ENCODE measurements at places on chromosomes 12 and 14. TPM values are rescaled to one million over a fixed set of nuclear protein-coding genes. Genes with fewer than 3 reads are reported as not detected.

- no peak for DNase-seq
Measured at GRCh38 chr14:74476607-74477006, 16.5 kb downstream of the NPC2 start.

The DHRS2 gene
- not detected for total RNA-seq

The PLCZ1 gene
- 0.67 TPM for total RNA-seq

DNA sequence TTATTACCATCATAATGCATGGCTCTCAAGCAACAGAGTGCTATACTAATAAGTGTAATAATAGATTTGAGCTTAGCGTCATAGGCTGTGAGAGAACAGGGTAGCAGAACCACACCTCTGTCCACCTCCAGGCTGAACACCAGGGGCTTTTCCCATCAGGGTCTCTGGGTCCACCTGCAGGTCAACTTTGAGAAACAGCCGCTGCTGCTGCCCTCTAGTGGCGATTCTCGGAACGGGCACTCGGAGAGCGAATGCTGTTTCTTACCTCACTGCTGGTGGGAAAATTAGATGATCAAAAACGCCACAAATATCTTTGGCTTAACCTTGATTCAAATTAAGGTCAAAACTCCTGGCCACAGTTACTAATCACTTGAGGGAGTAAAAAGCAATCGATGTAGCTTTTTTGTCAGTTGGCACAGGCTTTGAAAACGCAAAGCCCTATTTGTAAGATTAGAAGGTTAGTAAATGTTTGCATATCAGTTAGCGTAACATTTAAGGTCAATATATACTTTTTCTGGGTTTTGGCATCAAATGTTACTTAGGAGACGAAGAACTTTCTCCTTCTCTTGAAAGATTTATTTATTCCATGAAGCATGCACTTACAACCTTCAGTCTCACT, 127.9 kb upstream of the TMEM132D start:
- no peak for DNase-seq

The CEBPE gene
- not detected for total RNA-seq

- peak; percentile 63 for DNase-seq
Measured at GRCh38 chr14:99579120-99579836, 24.7 kb downstream of the CCDC85C start.

DNA sequence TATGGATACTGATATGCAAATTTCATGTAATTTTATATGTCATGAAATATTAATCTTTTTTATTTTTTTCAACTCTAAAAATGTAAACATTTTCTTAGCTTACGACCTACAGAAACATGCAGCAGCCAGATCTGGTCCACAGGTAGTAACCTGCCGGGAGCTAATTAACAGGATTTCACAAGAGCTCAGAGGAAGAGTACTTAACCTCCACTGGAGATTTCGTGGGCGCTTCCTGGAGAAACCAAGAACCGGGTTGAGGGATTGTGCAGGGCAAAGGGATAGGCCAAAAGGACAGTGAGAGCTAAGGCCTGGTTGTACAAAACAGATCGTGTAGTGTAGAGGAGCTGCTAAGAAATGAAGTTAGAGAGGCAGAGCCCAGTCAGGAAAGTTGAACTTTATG, 315.7 kb downstream of the PAWR start:
- DNase-seq: peak; percentile 28

The SERPINA4 gene
- not detected for total RNA-seq

DNA sequence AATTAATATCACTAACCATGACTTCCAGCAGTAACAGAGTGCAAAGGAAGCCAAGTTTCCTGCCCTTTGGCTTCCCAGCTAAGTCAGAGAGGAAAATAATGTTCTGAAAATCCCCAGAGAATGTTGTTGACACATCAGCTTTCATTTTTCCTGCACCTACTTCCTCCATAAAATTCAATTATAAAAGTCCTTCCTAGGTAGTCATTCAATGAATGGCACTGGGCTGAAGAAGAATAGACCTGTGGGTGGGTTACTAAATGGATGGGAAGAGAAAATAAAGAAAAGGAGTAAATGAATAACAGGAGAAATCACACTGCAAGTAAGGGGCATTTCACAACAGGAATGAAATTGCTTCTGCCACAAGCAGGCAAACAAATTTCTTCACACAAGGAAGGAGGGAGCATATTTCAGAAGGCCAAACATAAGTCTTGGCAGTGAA, 73.2 kb upstream of the MDM1 start:
- no peak for DNase-seq

DNA sequence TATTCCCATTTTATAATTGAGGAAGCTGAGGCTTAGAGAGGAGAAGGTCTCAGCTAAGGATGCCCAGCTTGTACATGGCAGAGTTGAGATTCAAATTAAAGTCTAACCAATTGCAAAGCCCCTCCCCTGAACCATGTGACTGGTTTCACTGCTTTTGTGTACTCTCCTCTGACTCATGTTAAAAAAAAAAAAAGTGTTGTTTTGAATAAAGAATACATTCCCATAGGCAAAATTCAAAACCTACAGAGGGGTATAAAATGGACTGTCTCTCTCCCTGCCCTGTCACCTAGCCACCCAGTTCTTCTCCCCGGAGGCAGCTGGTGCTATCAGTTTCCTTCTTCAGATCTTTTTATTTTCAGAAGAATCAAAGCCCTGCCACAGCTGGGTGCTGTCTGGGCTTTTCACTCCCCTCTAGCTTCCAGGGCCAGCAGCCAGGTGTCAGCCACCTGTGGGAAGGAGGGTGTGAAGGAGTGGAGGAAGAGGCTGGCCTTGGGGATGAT, 5.4 kb downstream of the PSMD9 start:
- peak; percentile 81 for DNase-seq

DNA sequence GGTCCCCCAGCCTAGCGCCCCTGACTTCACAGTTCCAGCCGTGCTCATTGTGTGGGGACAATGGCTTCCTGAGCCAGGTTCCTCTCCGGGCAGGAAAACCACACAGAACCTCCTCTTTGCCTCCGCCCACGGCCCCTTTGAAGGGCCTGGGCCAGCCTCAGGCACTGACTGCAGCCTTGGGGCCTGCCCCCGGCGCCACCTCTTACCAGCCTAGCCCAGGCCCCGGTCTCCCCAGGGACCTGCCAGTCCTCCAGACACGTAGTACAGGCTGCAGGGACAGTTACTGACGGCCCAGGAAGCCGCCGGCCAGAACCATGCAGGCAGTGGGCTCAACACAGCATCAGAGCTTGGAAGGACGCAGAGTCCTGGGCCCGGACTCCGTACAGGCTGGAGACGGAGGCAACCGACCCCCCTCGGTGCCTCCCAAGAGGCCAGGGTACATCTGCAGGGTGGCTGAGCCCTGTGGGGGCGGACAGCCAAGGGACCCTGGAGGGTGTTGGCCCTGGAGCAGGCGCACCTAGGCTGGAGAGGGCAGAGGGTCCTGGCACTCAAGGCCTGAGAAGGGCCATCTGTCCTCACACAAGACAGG, 20.9 kb upstream of the NUDT14 start:
- DNase-seq: no peak

DNA sequence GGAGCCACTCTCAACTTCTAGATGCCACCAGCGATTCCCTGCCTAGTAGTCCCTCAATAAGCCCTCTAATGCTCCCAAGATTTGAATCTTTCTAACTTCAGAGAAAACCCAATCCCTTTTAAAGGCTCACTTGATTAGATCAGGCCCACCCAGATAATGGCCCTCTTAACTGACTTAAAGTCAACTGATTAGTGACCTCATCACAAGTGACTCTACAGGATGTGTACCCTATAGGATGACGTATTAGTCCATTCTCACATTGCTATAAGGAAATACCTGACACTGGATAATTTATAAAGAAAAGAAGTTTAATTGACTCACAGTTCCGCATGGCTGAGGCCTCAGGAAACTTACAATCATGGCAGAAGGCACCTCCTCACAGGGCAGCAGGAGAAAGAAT, 49.1 kb downstream of the ANKS1B start:
- DNase-seq: no peak

DNA sequence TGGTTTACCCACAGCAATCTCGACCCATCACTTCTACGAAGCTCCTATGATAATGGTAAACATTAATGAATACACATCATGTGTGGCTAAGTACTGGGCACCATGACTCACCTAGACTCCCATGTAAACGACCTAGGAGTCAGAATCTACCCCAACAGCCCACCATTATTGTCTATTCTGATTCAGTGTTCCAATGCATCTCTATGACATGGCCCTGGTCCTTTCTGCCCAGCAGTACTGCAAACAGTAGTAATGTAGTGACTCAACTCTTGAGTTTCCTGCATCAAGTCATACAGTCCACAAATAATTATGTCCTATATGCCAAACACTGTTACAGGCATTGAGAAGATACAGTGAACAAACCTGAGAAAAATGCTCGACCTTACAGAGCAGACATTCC, 14.6 kb downstream of the GTF2A1 start:
- no peak for DNase-seq

The RHOJ gene
- total RNA-seq: 3.0 TPM

The SLC25A21 gene
- 1.1 TPM for total RNA-seq

GRCh38 chr12:108394196-108394595, 55.1 kb upstream of the CMKLR1 start:
- DNase-seq: no peak

DNA sequence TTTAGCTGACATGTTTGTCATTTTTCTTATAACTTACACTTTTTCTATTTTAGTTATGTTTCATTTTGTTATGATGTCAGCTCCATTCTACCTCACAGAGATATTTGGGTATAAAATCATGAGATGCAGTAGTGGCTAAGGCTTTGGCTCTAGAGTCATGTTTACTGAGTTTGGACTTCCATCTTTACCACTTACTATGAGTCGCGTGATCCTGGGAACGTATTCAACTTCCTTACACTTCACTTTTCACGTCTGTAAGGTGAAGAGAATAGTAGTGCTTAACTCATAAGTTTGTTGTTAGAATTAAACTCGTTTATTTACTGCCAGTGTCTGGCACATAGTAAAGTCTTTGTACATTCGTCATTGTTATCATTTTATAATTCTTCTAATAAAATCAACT, 126.3 kb downstream of the ERC1 start:
- DNase-seq: no peak

DNA sequence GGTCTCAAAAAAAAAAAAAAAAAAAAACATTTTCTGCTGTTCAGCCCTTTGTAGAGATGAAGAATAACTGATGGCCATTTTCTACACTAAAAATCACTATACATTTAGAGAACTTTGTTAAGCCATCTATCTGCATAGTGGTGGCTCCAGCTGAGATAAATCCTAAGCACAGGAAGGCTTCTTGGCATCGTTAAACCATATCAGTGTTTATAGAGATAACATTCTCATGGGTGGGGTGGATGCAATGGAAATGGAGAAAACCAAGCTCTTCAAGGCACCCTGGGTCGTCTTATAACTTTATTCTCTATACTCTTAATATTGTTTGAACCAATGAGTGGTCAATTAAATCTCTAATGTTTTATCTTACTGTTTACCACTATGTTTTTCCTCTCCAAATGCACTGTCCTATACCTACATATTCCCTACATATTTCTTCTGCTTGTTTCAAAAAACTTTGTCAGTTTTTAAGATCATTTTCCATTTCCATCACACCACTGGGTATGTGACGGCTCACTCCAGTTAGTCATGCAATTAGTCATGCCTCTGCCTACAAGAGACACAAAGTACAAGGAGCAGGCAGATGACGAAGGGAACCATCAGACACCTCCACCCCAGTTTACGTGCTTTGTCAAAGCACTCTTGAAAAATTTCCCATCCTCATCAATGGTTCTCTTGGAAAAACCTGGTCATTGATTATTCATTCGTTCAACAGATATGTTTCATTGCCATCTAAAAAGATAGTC, 119.3 kb upstream of the OVCH1 start:
- DNase-seq: peak; percentile 92

The EEA1 gene
- total RNA-seq: 17.2 TPM

- no peak for DNase-seq
Measured at GRCh38 chr14:89165189-89166181, 251.5 kb downstream of the FOXN3 start.

The TIMM9 gene
- total RNA-seq: 39.5 TPM

- peak; percentile 40 for DNase-seq
Measured at GRCh38 chr14:53055003-53055402, 98.1 kb downstream of the DDHD1 start.

DNA sequence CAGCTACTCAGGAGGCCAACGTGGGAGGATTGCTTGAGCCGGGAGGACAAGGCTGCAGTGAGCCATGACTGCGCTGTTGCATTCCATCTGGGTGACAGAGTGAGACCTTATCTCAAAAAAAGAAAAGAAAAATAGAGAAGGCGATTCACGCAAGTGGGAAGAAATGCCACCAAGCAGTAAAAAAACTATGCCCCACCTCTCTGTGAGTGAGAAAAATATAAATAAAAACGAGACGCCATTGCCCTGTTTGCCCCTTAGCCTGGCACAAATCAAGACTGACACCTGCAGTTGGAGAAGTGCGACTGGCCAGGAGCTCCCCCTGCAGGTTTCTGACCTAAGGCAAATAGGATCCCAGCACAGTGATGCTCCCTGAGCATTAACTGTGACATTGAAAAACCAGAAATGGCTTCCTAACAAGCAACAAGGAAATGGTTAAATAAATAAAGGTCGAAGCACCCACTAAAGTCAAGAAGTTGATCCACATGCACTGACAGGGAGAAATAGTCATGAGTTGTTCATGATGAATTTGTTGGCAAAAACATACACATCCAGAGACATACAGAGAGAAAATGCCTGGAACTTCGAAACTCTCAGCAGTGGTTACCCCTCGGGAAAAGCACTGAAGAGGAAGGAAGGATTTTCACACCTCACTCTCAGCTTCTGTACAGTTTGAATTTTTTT, 21.1 kb downstream of the GSC start:
- DNase-seq: no peak

DNA sequence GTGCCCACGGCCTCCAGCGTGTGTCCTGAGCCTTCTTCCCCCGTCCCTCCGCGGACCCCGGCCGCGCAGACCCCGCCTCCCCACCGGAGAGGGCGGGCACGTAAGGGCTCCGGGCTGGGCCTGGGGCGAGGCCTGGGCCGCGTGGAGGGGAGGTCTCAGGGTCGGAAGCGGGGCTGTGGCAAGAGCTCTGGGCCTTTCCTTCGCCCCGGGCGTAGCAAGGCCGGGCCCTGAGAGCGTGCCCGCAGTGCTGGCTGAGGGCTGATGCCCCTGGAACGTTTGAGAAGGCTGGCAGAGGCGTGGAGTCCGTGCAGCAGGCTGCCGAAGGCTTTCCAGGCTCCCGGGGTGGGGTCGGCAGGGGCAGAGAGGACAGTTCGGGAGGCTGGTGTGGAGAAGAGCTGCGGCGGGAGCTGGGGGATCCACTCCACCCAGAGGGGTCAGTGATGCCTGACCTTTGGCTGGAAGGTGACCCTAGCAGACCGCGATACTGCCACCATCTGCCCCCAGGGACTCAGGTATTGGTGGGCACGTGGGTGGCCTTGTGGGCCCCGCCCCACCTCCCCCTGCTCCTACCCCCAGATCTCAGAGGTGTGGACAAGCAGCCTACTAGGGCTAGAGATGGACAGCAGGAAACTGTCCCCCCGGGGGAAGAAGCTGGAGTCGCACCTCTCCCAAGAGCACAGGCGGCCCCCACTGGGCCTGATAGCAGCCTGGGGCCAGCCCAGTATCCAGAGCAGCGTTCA, 558 bp downstream of the TEX22 start:
- no peak for DNase-seq

The HSPB8 gene
- not detected for total RNA-seq

Data from mammary epithelial cell (primary cell).